Activated CD4-positive, CD25-positive, alpha-beta regulatory T cell (primary cell): ENCODE measurements at places on chromosomes 7 and 10.

DNA sequence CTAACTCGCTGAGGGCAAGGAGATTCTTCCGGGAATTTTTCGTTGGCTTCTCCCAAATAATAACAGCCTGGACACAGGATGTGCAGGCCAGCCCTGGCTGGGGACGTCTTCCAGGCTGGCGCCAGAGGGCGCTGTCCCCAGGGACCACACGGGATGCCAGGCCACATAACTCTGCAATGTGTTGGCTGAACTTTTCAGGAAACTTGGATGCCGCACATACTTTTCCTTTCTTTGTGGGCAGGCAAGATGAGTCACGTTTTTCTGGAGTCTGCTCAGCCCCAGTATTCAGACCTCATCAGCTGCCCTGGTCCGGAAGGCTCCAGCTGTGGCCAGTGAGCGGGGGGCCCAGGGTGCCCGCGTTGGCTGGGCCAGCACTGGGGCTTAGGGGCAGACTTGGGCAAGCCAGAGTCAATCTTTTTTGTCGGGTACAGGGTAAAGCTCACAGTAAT lies 122.7 kb downstream of the PRKAG2 start:
- DNase-seq = no peak

DNA sequence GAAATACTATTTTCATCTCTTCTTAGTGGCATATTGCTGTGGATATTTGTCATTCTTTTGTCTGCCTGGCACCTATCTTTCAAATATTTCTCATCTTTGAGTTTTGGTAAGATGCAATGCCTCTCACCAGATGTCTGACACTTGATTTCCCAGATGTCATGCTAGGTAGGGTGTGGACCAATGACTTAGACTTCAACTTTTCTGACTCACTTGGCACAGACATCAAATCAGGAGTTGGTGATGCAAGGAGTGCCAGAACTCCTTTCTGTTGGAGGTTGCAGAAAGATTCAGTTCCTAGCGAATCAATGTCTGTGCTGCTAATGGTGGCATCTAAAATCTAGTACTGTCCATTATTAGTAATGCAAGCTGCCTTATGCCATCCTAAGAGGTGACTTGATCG lies 216.9 kb upstream of the FERD3L start:
- no peak for DNase-seq

- DNase-seq = no peak
Observed at GRCh38 chr7:117065571-117066150, 112.4 kb downstream of the ST7 start.

GRCh38 chr10:60413306-60414012 lies 23.8 kb upstream of the ANK3 start:
- no peak for DNase-seq

DNA sequence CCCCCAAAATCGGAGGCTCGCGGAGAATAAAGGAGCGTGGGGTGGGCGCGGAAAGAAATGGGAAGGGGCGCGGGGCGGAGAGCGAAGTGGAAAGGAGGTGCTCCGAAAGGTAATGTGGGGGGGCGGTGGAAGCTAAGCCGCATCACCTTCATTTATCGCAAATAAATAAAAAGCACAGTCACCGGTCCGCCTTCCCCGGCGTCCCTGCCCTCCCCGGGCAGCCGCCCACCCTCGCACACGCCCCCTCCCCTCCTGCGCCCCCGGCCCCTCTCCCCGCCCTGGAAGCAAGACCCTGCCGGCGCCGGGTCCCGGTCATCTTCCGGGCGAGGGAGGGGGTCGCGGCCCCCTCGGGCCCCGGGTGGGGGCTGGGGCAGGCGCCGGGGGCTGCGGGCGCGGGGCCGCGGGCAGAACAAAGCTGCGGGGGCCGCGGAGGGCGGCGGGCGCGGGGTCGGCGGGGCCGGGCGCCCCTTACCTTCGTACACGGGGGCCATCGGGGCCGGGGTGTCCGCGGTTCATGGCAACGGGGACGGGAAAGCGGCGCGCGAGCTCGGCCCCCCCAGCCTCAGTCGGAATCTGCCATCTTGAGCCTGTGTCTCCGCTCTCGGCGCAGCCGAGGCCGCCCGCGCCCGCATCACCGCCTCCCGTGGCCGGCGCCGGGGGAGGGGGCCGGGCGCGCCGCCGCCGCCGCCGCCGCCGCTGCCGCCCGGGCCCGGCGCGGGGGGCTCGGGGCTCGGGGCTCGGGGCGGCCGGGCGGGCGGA lies 486 bp downstream of the HIPK2 start:
- peak; percentile 19 for DNase-seq

GRCh38 chr10:132696204-132696603 lies 89.7 kb downstream of the NKX6-2 start:
- DNase-seq = no peak
